ENCODE measurements at places on chromosomes 16 and 17.

GRCh38 chr16:24543949-24544348 lies 4.6 kb downstream of the RBBP6 start:
- H3K4me3 ChIP-seq: peak overlapping the region; percentile 95
- peaks cover 2% of the 10 kb centered on the region for H3K27me3 ChIP-seq
- H3K4me1 ChIP-seq: peaks cover 44% of the 10 kb centered on the region
- H3K27ac ChIP-seq: no peak overlapping the region
- H3K36me3 ChIP-seq: peaks cover 39% of the 10 kb centered on the region
- no peak for DNase-seq

- H3K4me1 ChIP-seq: no peaks in the 10 kb centered on the region
- H3K36me3 ChIP-seq: 0 out of 2 replicates have a peak, but pooled peaks cover 6% of the 10 kb centered on the region
- no peaks in the 10 kb centered on the region for H3K27me3 ChIP-seq
- no peak overlapping the region for H3K4me3 ChIP-seq
- DNase-seq: no peak
Observed at GRCh38 chr17:11553135-11553534, 45.1 kb upstream of the DNAH9 start.

DNA sequence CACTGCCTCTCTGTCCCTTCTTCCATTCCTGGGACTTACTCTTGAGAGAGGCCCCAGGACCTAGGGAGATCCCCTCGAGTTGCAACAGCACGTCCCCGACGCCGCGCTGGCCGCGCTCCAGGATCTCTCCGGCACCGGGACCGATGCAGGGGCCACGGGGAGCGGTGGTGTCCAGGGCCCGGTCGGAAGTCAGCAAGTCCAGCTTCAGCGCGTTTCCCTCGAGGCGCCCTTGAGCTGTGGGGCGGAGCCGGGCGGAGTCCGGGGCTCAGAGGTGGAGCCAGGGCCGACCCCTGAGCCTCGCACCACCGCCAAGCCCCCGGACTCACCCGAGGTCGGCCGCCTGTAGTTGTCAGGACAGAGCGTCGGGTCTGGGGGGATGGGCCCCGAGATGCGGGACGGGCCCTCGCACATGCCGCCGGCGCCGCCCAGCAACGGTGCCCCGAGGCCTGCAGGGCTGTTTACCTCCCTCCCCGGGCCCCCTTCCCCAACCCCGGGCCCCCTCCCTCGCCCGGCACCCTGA lies 458 bp downstream of the ENKD1 start:
- no peaks in the 10 kb centered on the region for H3K36me3 ChIP-seq
- H3K4me3 ChIP-seq: peak overlapping the region; percentile 81
- no peak for DNase-seq
- H3K27me3 ChIP-seq: peaks cover 7% of the 10 kb centered on the region
- peaks cover 13% of the 10 kb centered on the region for H3K4me1 ChIP-seq

GRCh38 chr16:17939122-17939536 lies 397.4 kb downstream of the NPIPA8 start:
- peak overlapping the region; percentile 39 for H3K4me3 ChIP-seq
- H3K36me3 ChIP-seq: no peaks in the 10 kb centered on the region
- DNase-seq: no peak

GRCh38 chr17:40072040-40072734 lies 9.4 kb downstream of the THRA start:
- H3K4me1 ChIP-seq: peaks cover 58% of the 10 kb centered on the region
- no peak overlapping the region for H3K4me3 ChIP-seq
- H3K36me3 ChIP-seq: no peaks in the 10 kb centered on the region

DNA sequence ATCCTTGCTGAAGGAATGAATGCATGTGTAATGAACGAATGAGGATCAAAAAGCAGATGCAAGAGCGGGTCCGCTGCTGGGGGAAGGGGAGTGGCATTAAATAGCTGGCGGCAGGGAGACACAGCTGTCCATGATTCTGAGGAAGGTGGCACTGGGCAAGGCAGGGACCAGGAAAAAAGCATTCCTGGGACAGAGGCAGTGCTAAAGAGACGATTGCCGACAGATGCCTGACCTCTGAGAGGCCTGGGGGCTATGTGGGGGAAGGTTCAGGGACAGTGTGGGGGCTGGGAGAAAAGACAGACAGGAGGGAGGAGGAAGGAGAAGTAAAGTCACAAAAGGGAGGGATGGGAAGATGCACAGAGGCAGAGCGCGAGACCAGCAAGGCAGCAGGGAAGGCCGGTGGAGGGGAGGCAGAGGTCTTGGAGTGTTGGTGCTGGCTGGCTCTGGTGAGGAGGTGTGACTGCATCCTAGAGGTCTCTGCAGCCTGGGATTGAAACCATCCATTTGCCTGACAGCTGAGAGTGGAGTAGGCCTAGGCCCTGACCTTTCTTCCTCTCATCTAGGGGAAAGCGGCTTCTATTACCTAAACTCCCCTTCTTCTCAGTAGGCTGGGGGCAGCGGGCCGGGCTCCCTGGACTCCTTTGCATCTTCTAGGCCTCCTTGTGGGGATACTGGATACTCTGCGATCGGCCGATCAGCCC lies 109.9 kb downstream of the SDK2 start:
- no peaks in the 10 kb centered on the region for H3K4me1 ChIP-seq
- H3K27ac ChIP-seq: no peak overlapping the region
- H3K27me3 ChIP-seq: peaks cover 2% of the 10 kb centered on the region
- H3K4me3 ChIP-seq: no peak overlapping the region
- H3K36me3 ChIP-seq: peaks cover 5% of the 10 kb centered on the region

DNA sequence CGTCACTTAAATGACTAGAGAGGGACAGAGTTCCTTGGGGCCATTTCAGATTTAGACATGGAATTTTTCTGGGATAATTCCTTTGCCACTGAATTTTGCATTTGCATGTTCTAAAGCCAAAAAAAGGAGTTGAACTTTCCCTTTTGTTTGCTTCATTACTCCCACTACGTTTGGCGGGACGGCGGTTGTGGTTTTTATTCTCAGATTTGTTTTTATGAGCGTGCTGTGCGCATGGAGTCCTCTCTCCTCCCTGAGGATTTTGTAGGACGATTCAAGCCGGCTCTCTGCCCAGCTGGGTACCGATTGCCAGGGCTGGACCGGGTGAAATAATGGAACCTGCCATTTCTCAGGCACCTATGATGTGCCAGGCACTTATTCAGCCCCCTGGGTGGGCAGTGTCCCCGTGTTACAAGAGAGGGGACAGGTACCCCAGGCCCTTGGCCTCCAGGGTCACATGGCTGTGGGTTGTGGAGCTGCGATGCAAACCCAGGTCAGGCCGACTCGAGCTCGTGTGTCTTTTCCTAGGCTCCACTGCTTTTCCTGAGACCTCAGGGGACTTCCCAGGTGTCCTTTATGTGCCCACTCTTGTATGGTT lies 18.8 kb downstream of the CMIP start:
- no peak overlapping the region for H3K27ac ChIP-seq
- H3K27me3 ChIP-seq: peaks cover 2% of the 10 kb centered on the region
- peaks cover 31% of the 10 kb centered on the region for H3K4me1 ChIP-seq
- H3K4me3 ChIP-seq: no peak overlapping the region
- peaks cover 14% of the 10 kb centered on the region for H3K36me3 ChIP-seq
- DNase-seq: no peak

DNA sequence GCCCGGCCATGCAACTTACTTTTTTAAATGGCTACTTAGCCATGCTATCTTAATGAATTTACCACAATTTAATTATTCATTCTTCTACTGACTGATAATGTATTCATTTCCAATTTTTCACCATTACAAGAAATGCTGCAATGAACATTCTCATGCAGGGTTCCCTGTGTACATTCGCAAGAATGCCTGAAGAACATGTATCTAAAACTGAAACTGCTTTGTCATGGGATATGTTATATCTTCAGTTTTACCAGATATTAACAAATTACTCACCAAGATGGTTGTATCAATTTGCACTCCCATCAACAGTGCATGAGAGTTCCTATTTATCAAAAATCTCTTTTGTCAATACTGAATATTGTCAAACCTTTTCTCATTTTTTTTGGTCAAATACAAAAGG lies 100.8 kb downstream of the SLC39A11 start:
- 0 out of 2 replicates have a peak, but pooled peaks cover 12% of the 10 kb centered on the region for H3K36me3 ChIP-seq
- H3K4me1 ChIP-seq: peaks cover 8% of the 10 kb centered on the region
- no peak for DNase-seq
- no peak overlapping the region for H3K27ac ChIP-seq

DNA sequence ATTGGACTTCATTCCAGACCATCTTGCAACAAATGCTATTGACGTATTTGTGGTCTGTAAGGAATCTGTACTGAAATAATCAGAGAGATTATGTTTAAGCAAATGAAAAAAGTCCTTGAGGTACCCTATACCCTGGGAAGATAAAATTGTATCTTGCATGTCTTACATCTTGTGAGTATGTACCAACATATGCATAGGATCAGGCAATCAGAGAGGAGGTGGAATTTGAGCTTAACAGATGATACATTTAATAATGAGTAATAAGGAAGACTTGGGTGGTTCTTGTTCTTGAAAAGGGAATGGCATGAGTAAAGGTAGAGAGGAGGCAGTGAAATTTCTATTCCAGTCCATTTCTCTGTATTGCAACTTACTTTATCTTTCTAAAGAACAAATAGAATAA lies 10.6 kb downstream of the MOSMO start:
- no peak for DNase-seq
- H3K27me3 ChIP-seq: no peaks in the 10 kb centered on the region
- peaks cover 16% of the 10 kb centered on the region for H3K36me3 ChIP-seq
- no peak overlapping the region for H3K27ac ChIP-seq
- H3K4me3 ChIP-seq: no peak overlapping the region

DNA sequence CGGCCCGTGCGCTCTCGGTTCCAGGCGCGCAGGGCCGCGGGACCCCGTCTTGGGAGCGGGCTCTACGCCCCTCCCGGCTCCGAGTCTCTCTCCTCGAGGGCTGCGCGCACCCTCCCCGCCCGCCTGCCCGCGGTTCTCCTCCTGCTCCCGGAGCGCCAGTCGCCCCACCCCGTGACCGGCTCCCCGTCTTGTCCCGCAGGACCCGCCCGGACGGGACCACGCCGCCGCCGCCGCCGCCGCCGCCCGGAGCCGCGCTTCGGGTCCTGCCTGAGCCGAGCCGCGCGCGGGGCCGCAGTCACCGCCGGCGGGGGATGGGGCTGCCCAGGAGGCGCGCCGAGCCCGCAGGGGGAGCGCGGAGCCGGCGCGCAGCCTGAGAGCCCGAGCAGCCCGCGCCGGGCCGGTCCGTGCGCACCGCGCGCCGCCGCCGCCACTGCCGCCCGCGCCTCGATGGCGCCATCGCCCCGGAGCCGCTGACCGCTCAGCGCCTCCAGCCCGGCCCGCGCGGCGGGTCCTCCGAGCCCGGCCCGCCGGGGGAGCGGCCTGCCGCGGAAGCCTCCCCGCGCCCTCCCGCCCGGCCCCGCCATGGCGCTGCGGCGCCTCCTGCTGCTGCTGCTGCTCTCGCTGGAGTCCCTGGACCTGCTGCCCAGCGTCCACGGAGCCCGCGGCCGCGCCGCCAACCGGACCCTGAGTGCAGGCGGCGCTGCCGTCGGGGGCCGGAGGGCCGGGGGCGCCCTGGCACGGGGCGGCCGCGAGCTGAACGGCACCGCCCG lies at the start of gene SHISA6:
TSS of gene SHISA6 (plus strand) at position 373 of the 770 bp plus-strand sequence.
- H3K27me3 ChIP-seq: peaks cover 5% of the 10 kb centered on the region
- peaks cover 7% of the 10 kb centered on the region for H3K36me3 ChIP-seq
- DNase-seq: no peak
- H3K4me3 ChIP-seq: no peak within 1 kb of the TSS
- no peaks in the 10 kb centered on the region for H3K4me1 ChIP-seq

- DNase-seq: no peak
- no peak overlapping the region for H3K27ac ChIP-seq
- peaks cover 3% of the 10 kb centered on the region for H3K36me3 ChIP-seq
Observed at GRCh38 chr17:67055811-67056745, 11.7 kb downstream of the CACNG1 start.

- H3K27ac ChIP-seq: no peak overlapping the region
- no peaks in the 10 kb centered on the region for H3K36me3 ChIP-seq
- H3K4me1 ChIP-seq: peaks cover 10% of the 10 kb centered on the region
- no peak overlapping the region for H3K4me3 ChIP-seq
- DNase-seq: no peak
- peaks cover 67% of the 10 kb centered on the region for H3K27me3 ChIP-seq
Observed at GRCh38 chr17:49925921-49926320, 43.1 kb upstream of the DLX4 start.

DNA sequence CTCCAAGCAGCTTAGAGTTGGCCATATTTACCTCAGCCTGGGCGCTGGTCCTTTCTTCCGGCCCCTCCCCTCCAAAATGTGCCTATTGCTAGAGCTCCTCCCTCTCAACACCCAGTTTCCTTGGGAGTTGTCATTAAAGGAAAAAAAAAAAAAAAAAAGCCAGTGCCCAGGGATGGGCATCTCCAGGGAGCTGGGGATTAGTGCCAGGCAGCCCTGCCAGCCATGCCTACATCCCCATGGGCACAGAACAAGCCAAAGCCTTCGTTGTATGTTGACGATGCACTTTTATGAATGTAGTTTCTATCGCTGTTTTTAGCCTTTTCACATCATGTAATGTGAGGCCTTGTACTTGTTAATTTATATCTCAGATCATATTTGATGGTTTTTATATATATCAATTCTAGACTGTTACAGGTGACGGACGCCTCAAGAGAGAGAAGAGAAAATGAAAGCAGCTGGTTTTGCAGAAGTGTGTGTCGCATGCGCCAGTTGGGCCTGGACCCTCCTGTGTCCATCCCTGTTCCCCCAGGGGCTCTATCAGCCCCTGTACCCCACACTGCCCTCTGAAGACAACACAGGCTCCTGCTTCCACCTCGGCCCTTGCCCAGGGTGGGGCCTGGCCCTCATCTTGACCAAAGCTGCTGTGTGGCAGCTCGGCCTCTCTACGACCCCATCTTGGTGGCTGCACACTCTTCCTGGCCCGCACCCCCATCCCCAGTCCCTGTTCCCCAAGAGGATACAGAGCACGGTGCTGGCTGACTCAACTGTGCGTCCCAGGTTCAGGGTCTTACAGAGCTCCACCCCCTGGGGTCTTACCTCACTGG lies 4.8 kb downstream of the LIMD2 start:
- DNase-seq: no peak
- no peaks in the 10 kb centered on the region for H3K4me1 ChIP-seq
- peaks cover 5% of the 10 kb centered on the region for H3K27me3 ChIP-seq
- H3K36me3 ChIP-seq: no peaks in the 10 kb centered on the region

GRCh38 chr17:40551879-40552768 lies 13.1 kb downstream of the CCR7 start:
- H3K4me1 ChIP-seq: peaks cover 79% of the 10 kb centered on the region
- H3K27ac ChIP-seq: peak overlapping the region; percentile 100
- H3K36me3 ChIP-seq: peaks cover 8% of the 10 kb centered on the region
- H3K27me3 ChIP-seq: peaks cover 9% of the 10 kb centered on the region
- peak overlapping the region; percentile 88 for H3K4me3 ChIP-seq

DNA sequence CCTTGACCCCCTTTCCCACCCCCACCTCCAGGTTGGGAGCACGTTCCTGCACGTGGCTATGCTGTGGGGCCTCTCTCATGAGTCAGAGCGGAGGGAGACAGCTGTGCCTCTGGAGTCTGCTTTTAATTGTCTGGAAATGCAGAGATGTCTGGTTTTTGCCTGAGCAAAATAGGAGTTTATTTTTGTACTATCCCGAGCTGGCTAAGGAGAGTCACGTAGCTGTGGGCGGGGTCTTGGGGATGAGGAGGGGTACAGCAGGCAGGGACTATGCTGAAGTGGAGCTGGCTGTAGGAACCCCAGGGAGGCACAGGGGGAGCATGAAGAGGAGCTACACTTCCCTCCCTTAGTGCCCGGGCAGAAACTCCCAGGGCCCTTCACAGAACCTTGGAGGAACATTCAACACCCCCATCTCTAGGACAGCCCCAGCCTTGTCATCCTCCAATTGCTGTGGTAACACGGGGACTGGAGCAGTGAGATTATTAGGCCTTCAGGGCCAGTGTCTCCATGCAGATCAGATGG lies 44.7 kb upstream of the LGALS9 start:
- peaks cover 13% of the 10 kb centered on the region for H3K4me1 ChIP-seq
- H3K27ac ChIP-seq: peak overlapping the region; percentile 20
- H3K4me3 ChIP-seq: peak overlapping the region; percentile 24
- no peaks in the 10 kb centered on the region for H3K36me3 ChIP-seq

Data from HFFc6 (cell line).